ENCODE measurements at places on chromosomes 7 and 10.

GRCh38 chr7:92567460-92567859, 22.7 kb downstream of the FAM133B start:
- no peak for DNase-seq

DNA sequence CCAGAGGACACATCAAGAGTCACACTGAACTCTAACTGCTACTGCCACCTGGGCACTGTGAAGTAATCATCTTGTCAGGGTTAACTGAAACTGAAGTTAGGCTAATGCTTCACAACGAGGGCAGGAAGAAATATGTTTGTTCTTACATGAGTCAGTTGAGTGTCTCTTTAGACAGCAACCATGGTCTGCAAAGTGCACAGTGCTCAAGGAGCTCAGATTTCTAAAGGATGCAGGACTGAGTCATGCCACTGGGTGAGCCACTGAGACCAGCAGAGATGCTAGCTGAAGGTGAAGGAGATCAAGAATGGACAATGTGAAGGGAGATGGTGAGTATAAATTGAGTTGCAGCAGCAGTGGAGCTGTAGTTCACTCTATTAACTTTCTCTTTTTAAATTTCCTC, 76.0 kb upstream of the CTTNBP2 start:
- no peak for DNase-seq

DNA sequence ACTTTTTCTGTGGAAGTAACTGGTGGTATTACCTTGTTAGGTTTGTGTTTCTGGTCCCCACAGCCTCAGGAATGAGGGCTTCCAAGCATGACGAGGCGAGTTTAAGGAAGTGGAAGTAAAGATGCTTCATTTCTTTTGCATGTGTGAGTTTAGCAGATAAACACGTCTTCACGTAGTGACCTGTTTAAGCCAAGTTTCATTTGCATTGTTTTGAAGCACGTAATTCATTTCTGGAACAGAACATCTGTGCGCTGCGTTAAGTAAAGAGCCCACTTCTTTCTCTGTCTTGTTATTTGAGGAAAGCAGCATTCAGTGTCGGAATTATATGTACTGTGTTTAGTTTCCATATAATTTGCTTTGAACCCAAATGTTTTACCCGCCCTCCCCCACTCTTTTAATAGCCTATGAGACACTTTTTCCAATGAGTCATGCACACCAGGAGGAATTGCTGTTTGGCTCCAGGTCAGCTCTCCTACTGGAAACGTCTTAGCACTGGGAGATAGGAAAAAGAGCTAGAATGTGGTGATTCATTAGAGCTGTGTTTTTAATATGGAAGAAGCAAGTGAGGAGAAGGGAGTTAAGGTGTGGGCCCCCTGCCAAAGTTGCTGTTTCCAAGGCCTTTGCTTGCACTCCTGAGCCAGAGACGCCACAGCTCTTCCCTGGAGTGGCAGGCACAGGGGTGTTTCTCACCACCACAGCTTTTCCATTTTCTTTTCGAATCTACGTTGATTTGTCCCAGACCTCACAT, 36.7 kb downstream of the BTBD16 start:
- DNase-seq = no peak

DNA sequence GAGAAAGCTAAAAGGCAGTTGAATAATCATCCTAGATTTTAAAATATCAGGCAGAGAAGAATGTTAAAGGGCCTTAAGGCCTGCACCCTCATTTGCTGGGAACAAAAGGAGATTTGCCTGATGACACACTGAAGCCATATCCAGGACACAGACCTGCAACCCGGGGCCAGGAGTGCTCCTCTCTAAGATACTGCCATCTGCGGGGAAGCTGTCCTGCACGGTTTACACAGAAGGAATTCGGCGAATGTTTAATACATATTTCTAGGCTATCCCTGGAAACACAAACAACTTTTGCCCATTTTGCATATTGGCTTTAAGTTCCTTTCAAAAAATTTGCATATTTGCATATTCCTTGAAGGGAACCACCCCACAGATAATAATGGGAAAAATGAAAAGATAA, 52.3 kb downstream of the DYNC1I1 start:
- no peak for DNase-seq

DNA sequence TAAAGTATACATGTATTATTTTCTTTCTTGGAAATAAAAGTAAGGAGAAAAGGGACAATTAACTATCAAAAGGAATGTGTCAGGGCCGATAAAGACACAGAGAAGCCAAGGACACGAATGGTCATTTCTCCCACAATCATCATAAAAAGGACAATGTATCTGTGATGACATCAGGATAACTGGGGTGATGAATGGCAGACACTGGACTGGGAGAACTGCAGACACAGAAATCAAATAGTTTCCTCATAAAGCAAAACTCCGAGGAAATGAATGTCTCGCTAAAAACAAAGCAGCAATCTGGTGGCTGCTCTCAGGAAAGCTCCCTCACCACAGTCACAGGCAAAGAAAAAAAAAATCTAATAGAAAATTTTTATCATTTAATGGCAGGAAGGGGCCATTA, 69.3 kb upstream of the NPY start:
- no peak for DNase-seq

- no peak for DNase-seq
Measured at GRCh38 chr10:72953687-72954086, 919 bp downstream of the PLA2G12B start.

DNA sequence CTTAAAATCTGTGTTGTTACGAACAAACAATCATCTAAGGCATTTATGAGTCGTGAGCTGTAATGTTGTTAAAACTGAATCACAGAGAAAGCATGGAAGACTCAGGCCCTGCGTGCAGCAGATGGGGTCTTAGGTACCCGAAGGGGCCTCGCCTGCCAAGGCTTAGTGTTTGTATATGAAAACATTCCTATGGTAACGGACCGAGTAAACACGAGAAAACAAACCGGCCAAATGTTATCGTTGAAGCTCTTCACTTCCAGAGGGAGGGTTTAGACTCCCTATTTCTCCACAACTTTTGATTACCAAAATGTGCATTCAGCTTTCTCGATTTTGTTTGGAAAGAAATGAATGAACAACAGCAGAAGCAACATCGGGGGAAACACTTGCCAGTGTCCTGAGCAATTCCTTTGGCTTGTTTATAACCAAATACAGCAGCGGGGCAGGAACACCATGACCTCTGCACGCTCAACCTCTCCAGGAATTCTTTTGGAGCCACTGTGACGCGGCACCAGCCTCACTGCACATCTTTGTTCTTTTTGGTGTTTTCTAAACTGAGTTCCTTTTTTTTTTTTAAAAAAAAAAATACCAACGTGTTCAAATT, 121.6 kb upstream of the KLF6 start:
- no peak for DNase-seq

- no peak for DNase-seq
Measured at GRCh38 chr7:156334636-156335035, 305.9 kb upstream of the RNF32 start.

DNA sequence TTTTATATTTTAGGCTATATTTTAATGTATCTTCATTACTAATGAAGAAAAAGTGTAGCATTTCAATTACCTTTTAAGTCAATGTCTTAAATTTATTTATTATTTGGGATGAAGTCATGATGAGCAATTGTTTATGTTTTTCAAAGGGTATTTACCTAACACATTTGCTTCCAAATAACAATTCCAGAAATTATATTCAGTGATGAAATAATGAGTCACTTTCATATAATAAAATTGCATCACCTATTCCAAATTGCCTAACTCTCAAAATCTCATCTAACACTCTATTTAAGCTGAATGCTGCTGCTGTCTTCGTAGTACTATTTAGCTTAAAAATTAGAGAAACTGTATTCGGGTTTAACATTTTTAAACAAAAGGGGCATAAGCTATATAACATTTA, 97.7 kb downstream of the PRKG1 start:
- no peak for DNase-seq

- peak; percentile 43 for DNase-seq
Measured at GRCh38 chr7:2477447-2478398, 1.5 kb upstream of the GRIFIN start.

DNA sequence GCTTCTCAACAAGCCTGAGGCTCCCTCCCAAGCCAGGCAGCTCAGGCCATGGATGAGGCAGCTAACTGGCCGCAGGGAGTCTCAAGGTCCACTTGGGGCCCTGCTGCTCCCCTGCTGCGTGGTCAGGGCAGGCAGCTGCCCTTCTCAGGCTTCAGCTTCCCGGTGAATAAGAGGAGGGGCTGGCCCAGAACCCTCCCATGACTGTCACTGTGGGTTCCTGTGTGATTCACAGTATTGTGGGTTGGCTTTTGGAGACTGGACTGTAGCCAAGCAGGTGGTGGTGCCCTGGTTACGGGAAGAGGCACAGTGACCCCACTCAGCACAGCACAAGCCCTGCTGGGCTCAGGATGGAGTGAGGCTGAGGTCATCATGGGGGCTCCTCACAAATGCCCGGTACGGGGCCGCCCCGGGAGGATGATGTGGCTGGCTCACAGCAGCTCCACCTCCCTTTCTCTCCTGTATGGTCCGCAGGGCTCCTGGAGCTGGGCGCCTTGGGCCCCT, 189.8 kb downstream of the HECW1 start:
- no peak for DNase-seq

DNA sequence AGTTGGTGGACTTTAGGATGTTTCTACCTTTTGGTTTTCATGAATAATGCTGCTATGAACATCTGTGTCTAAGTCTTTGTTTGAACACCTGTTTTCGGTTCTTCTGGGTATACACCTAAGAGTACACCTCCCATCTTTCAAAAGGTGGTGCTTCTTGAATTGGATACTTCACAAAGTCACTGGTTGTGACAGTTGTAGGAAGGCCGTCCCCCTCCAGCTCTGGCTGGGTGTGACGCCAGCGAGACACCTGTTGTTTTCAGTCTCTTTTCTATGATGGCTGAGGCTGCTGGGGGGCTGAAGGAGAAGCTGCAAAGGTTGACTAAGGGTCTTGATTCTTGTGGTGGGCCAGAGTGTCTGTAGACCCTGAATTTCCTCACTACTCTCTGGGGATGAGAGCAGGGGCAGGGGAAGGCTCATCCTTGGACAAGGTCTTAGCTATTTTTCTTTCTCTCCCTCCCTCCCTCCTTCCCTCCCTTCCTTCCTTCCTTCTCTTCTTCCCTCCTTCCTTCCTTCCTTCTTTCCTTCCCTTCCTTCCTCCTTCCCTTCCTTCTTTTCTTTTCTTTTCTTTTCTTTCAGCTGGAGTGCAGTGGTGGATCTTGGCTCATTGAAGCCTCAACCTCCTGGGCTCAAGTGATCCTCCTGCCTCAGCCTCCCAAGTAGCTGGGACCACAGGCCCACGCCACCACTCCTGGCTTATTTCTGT, 5.6 kb downstream of the NEURL1 start:
- no peak for DNase-seq
